ENCODE measurements at places on chromosomes 2 and 18.

- DNase-seq: no peak
These were observed 17.6 kb upstream of the CTDP1 start for GRCh38 chr18:79662034-79662433.

DNA sequence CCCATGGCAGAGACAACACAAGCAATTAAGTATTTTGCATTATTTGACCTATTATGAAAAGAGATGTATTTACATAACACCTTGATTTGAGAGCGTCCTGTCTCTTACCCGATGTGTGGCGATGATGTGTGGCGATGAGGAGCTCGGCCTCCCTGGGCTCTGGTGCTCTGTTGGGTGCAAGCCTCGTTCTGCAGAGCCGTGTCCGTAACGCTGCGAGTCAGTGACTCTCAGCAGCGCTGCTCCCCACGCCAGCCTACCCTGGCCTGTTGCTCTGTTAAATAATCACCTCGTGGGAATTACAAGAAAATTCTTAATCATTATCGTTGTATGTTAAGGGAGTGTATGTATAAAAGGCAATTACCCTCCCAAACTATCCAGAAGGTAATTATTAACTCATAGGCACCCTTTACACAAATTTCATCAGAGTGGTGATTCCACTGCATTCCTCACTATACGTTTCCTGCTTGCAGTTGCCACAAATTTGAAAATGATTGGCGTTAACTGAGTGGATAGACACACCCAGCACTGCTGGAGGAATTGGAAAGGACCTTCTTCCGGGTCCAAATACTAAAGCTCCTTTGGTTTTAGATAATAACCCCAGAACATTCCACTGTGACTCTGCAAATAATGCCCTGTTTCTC lies 52.0 kb upstream of the NFATC1 start:
- no peak for DNase-seq

GRCh38 chr18:78735131-78736014 lies 244.2 kb upstream of the SALL3 start:
- DNase-seq: no peak

DNA sequence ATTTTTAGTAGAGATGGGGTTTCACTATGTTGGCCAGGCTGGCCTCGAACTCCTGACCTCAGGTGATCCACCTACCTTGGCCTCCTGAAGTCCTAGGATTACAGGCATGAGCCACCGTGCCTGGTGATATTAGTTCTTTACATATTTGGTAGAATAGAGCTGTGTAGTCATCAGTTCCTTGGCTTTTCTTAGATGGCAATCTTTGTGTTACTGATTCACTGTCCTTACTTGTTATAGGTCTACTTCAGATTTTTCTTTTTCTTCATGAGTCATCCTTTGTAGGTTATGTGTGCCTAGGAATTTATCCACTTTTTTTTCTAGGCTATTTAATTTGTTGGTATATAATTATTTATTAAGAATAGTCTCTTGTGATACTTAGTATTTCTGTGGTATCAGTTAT lies 30.3 kb upstream of the ZSWIM2 start:
- DNase-seq: no peak

GRCh38 chr18:7197854-7198253 lies 33.0 kb upstream of the LRRC30 start:
- no peak for DNase-seq

DNA sequence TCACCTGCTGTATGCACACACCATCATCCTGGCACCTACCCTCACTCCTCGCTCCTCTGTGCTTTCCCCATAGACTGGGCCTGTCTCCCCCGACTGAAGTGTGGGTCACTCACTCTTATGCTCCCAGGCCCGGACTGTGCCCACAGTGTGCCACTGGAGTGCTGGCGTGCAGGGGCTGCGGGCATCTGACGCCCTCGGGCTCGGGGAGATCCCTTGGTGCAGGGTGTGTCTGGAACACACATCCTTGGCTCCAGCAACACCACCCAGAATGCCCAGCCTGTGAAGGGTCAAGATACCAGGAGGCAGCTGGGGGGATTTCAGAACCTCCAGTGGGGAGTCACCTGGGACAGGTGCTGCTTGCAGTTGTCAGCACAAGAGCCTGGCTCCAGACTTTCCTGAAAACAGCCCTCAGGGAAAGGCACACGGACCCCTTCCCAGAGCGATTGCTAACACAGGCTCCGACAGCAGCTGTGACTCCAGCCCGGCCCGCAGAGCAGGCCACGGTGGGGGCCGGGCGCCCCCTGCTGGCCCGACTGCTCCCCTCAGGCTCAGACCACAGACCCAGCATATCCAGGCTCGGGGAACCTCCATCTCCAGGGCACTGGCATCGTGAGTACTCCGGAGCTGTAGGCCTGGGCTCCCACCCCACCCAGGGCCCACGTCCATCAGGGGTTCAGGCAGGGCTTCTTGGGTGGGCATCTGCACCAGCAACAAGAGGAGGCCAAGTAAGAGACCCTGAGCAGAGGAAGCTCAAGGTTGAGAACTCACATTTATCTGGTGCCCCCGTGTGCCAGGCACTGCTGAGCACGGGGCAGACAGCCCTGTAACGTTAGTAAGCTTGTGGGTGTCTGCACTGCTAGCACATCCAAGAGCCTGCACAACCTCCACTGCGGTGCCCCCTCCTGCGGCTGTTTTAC lies 8.6 kb downstream of the HS1BP3 start:
- peak; percentile 61 for DNase-seq

- no peak for DNase-seq
These were observed 104.5 kb downstream of the EPHA4 start for GRCh38 chr2:221467610-221468009.

GRCh38 chr2:210647151-210647550 lies 90.8 kb downstream of the CPS1 start:
- no peak for DNase-seq

GRCh38 chr18:59877361-59877760 lies 22.4 kb upstream of the PMAIP1 start:
- peak; percentile 75 for DNase-seq

DNA sequence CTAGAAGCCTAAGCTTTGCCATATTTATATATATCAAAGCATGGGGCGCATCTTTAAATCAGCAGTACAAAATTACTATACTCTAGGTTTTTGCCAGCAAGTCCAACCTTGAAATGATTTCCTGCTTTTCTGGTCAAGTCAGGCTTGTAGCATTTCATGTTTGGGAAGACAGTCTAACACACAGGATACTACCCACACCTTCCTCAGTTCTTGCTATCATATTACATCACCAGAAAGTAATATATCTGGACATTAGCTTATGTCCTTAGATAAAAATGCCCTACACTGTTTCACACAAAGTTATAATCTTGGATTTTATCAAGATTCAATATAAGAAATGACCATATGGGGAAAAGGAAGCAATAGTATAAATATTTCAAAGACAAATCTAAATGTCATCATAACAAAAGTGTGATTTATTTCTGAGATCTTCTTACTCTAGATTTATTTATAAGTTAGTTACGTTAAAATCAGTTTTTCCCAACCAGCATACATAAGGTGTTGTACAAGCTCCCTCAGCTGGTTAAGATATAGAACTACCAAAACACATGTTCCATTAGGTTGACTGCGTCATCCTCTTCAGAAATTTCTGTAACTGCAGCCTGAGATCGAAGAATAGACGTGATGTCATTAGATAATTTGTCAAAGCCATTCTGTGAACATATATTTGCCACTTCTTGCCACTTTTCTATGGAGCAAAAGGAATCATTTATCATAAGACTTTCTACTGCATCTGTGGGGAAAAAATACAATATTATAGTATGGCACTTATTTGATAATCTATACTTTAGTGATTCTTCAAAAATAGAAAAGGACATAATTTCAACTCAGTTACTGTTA lies 56.6 kb downstream of the CLHC1 start:
- peak; percentile 75 for DNase-seq

- no peak for DNase-seq
These were observed 6.5 kb downstream of the SH3BP4 start for GRCh38 chr2:234958311-234958710.

DNA sequence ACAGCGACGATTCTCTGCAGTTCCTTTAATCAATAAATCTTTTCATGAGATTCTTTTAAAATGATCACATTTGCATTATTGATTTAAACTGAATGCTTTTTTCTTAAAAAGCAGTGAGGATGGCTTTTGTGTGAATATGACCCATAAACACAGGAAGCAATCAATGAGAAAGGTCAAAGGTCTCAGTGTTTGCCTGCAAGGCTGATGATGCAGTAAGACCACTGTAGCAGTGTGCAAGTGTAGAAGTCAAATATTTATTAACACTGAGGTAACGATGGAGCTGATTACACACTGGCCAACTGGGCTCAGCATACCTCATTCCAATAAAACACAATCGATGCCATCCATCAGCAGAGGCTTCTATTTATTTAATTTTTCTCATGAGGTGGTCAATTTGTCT lies 633.5 kb downstream of the DCDC2C start:
- DNase-seq: no peak

DNA sequence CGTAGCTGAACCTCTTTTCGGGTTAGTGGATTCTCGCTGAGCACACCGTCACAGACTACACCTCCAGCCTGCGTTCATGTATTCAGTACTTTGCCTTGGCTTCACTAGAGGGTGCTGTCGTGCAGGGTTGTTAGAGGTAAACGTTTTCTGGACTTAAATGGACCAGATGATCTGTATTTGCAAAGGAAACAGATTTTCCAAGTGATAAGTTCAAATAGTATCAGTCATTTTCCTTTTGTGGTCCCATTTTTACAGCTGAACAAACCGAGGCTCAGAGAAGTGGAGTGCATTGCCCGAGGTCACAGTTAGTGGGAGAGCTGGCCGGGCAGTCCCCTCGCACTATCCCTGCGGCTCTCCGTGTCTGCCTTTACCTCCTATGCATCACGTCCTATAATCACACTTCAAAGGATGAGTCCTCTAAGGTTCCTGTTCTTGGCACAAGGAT lies 125.9 kb downstream of the MAP4K4 start:
- DNase-seq: peak; percentile 75

DNA sequence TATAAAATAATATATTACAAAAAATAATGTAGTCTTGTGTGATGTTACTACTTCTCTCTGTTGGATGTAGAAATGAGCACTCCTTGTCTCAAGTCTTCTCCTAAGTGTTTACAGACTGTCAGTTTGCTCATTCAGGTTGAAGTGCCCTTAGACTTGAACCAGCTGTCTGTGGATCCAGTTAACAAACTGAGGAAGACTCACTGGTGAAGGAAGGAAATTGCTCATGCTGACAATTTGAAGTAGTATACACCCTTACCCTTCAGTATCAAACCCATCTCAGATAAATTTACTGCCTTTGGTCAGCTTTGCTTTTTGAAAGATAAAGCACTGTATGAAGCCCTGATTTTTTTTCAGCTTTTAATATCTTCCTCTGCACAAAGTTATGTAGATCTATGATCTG lies 854.2 kb upstream of the ZEB2 start:
- no peak for DNase-seq

GRCh38 chr18:10685484-10685883 lies 159.7 kb downstream of the NAPG start:
- DNase-seq: no peak

DNA sequence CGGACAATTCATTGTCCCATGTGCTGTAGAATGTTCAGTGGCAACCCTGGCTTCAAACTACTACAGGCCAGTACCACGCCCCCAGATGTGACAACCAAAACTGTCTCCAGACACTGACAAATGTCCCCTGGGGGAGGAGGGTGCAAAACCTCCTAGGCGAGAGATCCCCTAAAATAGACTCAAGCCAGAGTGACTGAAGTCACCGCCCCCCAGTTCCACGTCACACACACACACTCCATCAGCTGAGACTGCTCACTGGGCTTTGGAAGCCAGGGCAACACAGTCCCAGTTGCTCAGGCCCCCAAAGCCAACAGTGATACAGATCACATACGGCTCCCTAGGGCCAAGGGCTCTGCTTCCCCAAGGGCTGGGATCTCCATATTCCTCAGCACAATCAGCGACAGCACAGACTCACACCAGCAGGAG lies 19.1 kb downstream of the HDAC4 start:
- DNase-seq: no peak

GRCh38 chr2:237150831-237151375 lies 65.2 kb downstream of the COPS8 start:
- no peak for DNase-seq

DNA sequence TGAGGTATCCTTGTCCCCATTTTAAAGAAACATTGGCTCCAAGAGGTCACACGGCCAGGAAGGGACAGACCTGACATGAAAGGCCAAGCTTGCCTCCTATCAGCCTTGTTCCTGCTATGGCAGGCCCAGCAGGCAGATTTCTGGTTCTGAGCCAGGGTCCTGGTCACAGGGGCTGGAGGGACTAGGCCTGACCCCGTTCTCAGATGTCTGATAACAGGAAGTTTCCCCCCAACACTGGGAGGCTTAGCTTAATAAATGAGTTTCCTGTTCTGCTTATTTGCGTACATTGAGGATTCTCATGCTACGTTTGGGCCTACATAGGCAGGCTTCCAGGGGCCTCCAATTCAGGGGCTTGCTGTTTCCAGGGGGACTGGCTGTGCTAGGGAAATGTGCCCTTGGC lies 107.8 kb upstream of the LTBP1 start:
- peak; percentile 6 for DNase-seq

DNA sequence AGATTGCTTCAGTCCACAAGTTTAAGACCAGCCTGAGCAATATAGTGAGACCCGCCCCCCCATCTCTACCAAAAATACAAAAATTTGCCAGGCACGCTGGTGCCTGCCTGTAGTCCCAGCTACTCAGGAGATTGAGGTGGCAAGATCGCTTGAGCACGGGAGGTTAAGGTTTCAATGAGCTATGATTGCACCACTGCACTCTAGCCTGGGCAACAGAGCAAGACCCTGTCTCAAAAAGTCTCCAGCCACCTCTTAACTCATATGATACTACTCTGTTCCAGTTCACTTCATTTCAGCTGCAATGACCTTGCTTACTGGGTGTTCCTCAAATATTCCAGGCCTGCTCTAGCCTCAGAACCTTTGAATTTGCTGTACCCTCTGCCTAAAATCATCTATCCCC lies 11.4 kb downstream of the MEMO1 start:
- DNase-seq: no peak

DNA sequence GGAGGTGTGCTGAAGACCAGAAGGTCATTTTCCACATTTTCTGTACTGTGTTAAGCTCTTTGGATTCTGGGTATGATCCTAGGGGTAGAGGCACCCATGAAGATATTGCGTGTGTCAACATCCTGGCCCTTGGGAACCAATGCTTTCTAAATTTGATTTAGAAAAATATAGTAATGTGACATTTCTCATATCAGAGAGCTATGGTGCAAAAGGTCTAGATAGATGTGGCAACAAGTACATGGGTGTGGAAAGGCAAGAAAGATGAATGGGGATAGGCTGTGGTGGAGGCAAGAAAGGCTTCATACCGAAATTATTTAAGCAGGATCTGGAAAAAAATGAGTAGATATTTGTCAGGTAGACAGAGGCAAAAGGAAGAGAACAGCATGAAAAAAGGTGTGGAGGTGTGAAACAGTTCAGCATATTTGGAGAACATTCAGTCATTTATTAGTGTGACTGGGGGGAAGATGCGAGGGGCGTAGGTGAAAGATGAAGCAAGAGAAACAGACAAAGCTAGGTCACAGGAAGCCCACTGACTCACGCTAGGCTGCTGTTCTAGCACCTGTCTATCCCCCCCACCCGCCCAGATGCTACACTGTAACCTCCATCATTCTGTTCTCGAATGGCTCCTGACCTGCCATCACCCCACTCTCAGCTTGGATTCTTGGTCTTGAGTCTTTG lies 11.7 kb downstream of the DOK1 start:
- DNase-seq: no peak
